Effector memory CD8-positive, alpha-beta T cell (primary cell): ENCODE measurements at places on chromosomes 6 and 20.

DNA sequence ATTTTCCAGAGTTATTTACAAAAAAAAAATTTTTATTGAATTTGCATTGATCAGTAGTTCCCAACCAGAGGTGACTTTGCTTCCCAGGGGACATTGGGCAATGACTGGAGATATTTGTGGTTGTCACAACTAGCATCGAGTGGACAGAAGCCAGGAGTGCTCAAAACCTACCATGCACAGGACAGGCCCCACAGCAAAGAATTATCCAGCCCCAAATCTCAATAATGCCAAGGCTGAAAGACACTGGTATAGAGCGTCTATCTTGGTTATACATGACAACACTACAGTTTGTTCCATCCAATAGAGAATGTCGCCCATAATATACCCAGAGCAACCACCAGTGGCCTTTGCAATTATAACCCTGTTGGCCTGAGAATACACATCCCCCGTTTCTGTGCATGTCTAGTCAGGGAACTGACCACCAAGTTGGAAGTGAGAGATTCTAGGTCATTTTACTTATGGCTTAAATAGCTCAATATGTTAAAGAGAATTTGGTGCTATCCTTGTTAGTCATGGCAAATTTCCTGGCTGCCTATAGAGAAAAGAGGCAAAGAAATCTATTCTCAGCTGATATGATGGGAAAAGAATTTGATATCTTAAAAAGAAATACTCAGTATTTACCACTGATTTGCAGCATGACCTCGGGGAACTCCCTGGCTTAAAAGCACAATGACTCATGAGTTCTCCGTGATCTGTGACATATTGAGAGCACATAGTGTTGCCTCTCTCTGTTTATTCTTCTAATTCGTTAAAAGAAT, 76.0 kb upstream of the ADTRP start:
- DNase-seq = no peak

DNA sequence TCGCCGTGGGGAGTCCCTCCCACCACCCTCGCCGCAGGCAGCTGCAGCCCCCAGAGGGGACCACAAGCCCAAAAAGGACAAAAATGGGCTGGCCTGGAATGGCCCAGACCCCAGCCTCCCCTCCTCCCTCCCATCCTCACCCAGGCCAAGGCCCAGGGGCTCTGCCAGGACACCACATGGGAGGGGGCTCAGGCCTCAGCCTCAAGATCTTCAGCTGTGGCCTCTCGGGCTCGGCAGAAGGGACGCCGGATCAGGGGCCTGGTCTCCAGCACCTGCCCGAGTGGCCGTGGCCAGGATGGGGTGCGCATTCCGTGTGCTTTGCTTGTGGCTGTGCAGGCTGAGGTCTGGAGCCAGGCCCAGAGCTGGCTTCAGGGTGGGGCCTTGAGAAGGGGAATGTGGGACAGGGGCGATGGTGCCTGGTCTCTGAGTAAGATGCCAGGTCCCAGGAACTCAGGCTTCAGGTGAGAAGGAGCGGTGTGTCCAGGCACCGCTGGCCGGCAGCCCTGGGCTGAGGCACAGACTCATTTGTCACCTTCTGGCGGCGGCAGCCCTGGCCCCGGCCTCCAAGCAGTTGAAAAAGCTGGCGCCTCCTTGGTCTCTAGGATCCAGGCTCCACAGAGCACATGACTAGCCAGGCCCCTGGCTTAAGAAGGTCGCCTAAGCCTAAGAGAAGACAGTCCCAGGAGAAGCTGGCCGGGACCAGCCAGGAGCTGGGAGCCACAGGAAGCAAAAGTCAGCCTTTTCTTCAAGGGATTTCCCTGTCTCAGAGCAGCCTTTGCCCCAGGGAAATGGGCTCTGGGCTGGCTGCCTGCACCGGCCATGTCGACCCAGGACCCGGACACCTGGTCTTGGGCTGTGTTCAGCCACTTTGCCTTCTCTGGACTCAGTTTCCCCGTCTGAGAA, 35.2 kb upstream of the MRGBP start:
- no peak for DNase-seq

- DNase-seq = no peak
Observed at GRCh38 chr20:63858393-63859165, 2.7 kb upstream of the ABHD16B start.

DNA sequence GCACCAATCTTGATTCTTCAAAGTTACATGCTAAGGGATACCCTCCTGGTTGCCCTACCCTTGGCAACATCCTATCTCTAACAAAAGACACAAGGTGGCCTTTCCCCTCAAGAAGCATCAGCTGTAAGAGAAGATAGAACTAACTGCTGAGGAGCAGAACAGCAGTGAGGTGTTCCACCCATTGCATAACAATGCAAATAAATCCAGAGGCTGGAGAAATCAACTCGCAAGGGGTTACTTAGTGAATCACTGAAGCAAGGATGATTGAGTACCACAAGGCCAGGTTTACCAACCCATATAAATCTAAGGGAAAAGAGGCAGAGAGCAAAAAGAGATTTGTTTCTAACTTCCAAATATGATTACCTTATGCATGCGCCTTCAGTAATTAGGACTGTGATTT, 36.7 kb downstream of the F13A1 start:
- no peak for DNase-seq

DNA sequence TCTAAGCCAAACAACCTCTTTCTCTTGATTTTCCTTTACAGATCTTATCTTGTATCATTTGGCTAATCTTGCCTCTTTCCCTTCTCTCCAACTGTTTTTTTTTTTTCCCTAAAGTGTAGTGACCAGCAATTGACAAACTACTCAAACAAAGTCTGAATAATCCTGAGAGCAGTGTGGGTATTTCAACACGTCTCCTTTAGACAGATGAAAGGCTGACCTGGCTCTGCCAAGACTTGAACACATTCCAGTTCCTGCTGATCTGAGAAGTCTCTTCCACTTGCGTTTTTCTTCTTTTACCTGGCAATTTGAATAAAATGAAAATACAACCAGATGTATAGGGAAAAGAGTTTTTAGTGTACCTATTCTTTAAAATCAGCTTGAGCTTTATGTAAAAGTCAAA, 168.4 kb downstream of the GJA10 start:
- no peak for DNase-seq

GRCh38 chr6:15790116-15790515, 127.3 kb upstream of the DTNBP1 start:
- no peak for DNase-seq

DNA sequence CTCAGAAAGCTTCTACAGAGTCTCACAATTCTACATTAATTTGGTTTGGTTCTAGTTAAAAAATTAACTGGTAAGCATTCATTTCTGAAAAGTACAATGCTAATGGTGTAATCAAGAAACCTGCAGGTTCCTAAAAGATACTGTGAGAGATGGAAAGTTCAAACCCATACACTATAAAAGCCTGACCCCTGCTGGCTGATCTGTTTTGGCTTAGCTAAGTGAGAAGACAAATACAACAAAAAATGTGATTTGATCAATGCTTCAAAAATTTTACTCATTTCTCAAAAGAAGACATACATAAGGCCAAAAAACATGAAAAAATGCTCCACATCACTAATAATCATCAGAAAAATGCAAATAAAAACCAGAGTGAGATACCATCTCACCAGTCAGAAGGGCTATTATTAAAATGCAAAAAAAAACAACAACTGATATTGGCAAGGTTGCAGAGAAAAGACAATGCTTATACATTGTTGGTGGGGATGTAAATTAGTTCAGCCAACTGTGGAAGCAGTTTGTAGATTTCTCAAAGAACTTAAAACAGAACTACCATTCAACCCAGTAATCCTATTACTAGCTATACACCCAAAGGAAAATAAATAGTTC, 102.8 kb downstream of the MOXD1 start:
- no peak for DNase-seq

DNA sequence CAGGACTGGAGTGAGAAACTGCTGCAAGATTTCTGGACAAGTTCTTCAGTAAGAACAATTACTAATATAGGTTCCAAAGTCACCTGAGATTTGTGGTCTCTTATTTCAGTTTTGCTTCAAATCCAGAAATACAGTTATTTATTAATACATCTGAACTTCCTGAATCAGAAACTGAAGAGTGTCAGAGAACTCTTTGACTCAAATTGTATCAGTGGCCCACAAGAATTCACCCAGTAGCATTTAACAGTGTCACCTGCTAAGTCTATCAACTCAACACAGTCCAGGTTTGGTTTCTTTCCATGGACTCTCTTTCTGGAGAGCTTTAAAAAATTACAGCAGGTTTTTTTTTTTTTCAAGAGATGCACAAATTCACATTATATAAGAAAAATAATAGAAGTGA, 18.8 kb upstream of the NHSL1 start:
- no peak for DNase-seq

- peak; percentile 10 for DNase-seq
Observed at GRCh38 chr6:14066782-14067406, 50.7 kb upstream of the CD83 start.

DNA sequence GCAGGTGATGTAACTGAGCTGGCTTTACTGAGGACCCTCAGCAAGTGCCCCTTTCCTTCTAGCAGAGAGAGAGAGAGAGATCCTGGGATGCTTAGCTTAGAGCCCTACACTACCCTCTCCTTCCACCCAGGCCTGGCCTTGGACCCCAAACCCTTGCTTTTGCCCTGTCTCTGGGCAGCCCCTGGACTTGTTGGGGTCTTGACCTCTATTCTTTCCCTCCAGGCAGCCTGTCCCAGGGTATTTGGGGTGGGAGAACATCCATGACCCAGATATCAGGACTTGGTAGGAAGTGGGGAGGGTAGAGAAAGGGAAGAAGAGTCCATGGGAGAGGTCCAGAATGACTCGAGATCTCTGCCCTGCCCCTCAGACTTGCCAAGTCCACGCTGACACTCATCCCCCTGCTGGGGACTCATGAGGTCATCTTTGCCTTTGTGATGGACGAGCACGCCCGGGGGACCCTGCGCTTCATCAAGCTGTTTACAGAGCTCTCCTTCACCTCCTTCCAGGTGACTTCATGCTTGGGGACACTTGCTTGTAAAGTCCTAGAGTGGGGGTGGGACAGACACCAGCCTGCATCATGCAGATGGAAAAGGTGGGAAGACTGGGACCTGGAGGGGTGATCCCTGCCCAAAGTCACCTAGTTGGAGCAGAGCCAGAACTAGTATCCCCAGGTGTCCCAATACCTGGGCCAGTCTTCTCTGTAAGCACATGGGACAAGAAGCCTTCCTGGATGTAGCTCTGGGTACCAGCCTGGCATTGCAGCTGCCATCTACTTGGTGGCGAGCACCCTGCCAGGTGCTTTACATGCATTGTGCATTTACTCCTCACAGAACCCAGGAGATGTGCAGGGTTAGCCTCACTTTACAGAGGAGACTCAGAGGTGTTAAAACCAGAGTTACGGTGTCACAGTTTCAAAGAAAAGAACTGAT, 30.9 kb downstream of the GLP1R start:
- DNase-seq = no peak

DNA sequence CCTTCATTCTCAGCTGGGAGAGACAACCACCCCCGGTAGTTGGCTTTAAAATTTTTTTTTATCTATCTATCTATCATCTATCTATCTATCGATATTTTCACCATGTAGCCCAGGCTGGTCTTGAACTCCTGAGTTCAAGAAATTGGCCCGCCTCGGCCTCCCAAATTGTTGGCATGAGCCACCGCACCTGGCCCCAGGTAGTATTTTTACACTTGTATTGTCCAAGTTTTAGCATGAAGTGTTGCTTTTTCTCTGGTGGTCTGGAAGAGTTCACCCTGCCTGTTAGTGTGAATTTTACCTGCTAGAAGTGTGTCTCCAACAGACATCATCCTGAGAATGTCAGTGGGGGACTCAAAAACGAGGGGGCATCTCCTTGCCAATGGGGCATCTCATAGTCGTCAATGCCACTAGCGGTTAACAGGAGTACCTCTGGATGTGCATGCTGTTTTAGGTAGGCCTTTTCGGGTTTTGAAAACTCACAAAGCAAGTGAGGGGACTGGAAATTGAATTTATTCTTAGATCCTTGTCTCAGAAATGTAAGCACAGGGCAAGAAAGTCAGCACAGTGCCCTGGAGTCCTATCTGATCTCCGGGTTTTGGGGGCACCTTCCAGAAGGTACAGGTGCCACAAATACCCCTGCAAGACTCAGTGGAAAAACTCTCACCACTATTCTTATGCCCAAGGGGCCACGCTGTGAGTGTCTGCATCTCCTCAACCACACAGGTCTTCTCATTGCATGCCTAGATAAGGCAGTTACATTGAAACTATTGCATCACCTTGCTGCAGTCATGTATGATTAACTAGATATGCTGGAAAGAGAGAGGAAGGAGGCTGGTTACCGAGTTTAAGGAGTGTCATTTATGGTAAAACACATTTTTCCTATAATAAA, 37.1 kb downstream of the TNFAIP3 start:
- no peak for DNase-seq

- DNase-seq = no peak
Observed at GRCh38 chr6:156545931-156546330, 231.2 kb upstream of the ARID1B start.

DNA sequence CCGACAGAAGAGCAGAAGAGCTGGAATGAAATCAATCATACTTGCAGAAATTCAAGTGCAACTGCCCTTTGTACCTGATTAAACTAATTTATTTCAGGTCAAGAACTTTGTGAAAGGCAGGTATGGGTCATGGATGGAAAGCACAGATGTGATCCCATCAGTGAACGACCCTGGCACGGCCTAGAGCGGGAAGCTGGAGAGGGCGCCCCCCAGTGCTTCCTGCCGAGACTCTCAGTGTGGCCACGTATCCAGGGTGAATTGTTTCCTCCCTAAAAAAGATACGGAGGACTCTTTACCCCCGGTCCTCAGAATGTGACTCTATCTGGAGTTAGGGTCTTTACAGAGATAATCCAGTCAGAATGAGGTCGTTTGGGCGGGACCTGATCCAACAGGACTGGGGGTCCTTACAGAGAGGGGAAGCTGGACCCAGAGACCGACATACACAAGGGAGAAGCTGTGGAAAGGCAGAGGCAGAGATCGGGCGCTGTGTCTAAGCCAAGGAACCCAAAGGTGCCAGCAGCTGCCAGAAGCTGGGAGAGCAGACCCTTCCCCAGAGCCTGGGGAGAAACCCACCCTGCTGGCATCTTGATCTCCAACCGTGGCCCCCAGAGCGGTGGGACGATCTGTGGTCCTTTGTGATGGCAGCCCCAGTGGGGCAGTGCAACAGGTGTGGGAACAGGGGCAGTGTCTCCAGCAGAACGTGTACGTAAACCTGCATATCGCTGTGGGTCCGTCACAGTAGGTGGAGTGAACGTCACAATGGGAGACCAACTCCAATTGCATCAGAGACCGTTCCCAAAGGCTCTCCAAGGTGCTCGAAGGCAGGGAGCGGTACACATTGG, 91.9 kb downstream of the TAF4 start:
- DNase-seq = no peak

DNA sequence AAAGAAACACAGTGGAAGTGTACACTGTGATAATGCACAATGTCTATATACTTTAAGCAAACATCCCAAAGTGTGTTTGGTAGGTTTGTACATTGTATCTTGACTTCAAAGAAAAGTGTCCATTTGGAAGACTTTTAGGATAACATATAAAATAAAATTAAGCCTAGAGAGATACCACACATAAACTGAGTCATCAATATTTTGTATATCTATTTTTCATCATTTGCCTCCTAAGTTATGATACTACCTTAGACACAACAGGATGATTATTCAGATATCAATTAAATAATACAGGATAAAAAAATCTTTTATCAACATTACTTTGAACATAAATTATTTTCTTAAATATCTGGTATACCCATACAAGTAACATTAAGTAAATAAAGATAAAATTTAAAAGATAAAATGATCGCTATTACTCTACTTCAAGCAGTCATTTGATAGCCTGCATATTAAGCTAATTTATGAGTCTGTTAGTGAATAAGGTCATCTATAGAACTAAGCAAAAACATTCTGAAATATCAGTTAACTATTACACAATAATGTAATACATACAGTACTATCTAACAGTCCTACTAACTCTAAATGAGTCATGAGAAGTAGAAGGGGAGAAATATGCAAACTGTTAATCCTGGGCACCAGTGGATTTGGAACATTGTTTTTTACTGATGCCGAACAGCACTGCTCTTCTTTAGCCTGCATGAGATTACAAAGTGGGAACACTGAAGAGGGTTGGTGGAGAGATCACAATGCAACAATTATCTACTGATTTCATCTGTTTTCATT, 158.4 kb upstream of the SIM1 start:
- no peak for DNase-seq
